WERI-Rb-1 (cell line): ENCODE measurements at places on chromosomes 13 and 19.

DNA sequence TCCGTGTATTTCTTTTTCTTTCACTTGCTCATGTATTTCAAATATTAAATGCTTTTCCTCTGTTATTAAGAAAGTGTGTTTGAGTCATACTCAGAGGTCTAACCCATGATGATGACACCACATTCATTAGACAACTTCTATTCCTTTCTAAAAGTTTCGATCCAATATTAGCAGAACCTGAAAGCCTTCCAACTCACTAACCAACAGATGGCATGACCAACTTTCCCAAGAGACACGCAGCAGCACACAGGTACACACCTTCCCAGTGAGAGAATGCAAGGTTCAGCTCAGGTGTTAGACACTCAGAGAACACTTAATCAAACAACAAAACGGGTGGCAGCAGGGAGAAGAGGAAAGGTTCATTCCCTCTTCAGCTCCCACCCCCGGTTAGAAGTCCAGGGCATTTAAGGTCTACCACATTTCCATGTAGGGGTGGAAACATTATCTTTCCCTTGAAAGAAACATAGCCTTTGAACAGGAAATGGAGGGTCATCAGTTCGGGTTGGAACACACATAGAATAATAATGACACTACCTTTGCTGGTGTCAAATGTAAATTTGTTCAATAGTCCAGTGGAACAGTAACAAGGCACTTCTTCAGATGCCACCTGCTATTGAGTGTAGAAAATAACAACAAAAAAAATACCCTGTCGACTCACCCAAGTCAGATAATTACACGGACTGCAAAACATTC is 404.2 kb downstream of the COG6 start:
- no peak for DNase-seq

DNA sequence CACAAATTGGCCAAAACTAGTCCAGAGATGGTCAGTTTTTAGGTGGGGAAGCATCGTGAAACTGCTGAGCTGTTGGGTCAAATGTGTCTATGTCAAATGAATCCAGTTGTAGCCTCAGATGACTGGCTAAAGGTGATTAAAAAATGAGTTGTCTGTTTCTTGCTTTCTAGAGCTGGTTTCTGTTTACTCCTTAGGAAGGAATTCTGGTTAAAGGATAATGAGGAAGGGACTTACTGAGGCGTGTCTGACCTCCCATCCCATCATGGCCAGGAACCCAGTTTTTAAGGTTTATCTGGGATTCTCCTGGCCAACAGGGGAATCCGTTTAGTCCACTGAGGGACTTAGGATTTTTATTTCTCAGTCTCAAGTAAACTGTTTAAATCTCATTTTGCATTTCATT is 256.5 kb downstream of the UQCRFS1 start:
- no peak for DNase-seq

- no peak for DNase-seq
Observed at GRCh38 chr13:101681834-101682233, 229.4 kb downstream of the ITGBL1 start.

DNA sequence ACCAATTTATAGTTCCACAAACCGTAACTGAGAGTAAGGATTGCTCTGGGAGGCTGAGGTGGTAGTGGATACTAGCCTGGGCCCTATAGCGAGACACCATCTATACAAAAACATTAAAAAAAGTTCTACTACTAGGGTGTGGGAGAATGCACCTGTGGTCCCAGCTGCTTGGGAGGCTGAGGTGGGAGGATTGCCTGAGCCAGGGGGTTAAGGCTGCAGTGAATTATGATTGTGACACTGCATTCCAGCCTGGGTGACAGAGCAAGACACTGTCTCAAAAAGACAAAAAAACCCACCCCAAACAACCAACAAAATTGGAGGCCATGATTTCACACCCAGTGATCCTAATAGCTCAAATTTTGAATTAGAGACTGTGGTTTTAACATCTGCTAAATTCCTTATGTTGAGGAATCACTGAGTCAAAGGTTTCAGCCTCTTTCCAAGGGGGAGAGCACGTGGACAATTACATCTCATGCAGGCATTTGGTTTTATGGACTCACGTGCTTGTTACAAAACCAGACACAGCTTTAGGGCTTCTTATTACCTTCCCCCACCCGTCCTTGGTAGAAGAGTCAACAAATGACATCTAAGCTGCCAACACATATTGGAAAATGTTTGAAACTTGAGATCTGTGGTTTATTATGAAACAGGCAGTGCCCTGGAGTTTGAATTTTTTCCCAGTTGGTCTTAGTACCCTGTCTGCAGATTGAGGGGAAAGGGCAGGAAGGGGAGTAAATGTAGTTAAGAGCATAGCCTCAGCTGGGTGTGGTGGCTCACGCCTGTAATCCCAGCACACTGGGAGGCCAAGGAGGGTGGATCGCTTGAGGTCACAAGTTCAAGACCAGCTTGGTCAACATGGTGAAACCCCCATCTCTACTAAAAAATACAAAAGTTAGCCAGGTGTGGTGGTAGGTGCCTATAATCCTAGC is 18.5 kb downstream of the CYP2A6 start:
- DNase-seq, result no peak

GRCh38 chr13:30697996-30698401 is 37.3 kb upstream of the ALOX5AP start:
- no peak for DNase-seq

GRCh38 chr19:3321696-3322095 is 44.7 kb upstream of the NFIC start:
- no peak for DNase-seq

DNA sequence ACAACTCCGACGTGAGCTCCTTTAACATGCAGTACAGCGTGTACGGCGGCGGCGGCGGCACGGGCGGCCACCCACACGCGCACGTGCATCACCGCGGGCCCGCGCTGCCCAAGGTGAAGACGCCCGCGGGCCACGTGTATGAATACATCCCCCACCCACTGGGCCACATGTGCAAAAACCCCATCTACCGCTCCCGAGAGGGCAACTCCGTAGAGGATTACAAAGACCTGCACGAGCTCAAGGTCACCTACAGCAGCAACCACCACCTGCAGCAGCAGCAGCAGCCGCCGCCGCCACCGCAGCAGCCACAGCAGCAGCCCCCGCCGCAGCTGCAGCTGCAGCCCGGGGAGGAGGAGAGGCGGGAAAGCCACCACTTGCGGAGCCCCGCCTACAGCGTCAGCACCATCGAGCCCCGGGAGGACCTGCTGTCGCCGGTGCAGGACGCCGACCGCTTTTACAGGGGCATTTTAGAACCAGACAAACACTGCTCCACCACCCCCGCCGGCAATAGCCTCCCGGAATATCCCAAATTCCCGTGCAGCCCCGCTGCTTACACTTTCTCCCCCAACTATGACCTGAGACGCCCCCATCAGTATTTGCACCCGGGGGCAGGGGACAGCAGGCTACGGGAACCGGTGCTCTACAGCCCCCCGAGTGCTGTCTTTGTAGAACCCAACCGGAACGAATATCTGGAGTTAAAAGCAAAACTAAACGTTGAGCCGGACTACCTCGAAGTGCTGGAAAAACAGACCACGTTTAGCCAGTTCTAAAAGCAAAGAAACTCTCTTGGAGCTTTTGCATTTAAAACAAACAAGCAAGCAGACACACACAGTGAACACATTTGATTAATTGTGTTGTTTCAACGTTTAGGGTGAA is 6.6 kb downstream of the SLITRK5 start:
- DNase-seq, result peak; percentile 66

- peak; percentile 15 for DNase-seq
Observed at GRCh38 chr19:56885173-56885985, 44.9 kb upstream of the PEG3 start.

DNA sequence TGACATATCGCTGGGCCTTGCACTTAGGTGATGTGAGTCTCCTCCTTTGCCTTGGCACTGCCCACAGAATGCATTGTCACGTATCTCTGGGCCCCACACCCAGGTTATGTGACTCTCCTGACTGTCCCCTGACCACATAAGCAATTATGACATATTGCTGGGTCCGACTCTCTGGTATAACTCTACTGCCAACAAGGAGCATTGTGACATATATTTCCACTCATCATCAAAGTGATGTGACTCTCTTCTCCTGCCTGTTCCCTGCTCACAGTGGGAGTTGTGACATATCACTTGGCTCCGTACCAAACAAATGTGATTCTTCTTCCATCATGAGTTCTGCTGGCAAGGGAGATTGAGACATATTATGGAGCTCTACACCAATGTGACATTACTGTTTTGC is 15.4 kb upstream of the ZNF681 start:
- DNase-seq, result no peak

DNA sequence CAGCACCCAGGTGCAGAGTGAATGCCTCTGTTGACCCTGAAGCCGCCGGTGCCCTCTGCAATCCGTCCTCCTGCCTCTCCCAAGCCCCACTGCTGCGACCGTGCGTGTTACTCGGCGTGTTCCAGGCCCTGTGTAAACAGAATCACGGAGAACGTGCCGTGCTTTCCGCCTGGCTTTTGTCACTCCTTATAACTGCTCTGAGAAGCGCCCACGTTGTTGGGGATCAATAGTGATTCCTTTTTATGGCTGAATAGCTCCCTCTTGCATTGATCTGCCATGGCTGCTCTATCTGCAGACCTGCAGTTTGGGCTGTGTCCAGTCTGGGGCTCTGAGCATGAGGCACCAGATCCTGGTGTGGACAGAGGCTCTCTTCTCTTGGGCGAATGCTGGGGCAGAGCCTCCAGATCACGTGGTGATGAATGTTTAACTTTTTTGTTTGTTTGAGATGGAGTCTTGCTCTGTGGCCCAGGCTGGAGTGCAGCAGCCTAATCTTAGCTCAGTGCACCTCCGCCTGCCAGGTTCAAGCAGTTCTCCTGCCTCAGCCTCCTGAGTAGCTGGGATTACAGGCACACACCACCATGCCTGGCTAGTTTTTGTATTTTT is 15.8 kb downstream of the ADPRHL1 start:
- no peak for DNase-seq

GRCh38 chr13:65217471-65217995 is 2012.6 kb downstream of the PCDH9 start:
- DNase-seq, result no peak
